Suprapubic skin (tissue), 4 donors: ENCODE measurements at places on chromosomes 3 and 15.

DNA sequence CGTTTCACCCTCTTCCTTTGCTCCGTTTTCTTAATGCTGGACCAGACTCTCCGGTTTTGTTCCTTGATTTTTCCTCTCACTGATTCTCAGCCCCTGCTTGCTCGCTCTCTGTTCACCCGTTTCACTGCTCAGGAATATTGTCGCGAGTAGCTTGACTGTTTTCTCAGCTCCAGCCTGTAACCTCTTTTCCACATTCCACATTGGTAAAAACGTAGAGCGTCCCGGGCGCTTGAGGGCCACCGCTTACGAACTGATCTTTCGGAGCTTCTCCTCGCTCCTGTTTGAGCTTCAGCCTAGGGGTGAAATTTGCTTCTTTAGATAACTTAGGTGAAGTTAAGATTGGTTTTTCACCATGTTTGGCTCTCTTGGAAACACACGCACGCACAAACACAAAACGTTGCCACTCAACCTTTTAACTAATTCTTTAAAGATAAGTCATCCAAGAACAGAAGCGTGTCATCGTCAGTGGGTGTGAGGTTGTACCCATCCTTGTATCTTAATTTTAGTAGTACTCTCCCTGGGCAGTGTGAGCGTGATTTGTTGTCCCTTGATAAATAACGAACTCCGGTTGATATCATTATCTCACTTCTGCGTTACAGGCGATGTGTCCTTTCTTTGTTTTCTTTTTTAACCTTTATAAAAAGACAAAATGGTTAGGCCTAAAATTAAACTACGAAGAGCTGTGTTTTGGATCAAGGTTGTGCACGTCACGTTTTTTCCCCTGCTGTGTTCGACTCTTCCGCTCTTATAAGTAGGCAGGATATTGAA lies 1.0 kb downstream of the PAK2 start:
- no peak for DNase-seq

GRCh38 chr3:127211118-127212060 lies 18.5 kb downstream of the PRR23E start:
- no peak for DNase-seq

- DNase-seq: peak; percentile 81
Measured at GRCh38 chr15:70096215-70097062, 1.3 kb downstream of the TLE3 start.

- DNase-seq: no peak
Measured at GRCh38 chr3:106282943-106283342, 414.1 kb upstream of the CBLB start.

GRCh38 chr15:96183867-96184266 lies 146.6 kb upstream of the NR2F2 start:
- DNase-seq: no peak

DNA sequence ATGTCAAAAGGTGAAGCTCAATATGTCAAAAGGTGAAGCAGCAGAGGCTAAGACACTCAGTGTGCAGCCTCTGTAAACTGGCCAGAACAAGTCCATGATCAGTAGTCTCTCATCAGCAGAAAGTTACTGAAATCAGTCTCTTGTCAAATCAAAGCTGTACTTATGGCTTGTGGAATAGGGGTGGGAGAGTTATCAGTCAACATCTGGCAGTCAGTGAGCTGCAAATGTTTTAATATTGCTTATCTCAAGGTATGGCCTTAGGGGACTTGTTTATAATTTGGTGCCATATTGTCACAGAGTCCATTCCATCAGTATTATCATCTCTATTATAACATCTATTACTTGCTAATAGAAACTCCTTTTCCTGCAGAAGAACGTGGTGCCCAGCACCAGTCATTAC lies 14.9 kb upstream of the WDR49 start:
- no peak for DNase-seq

- no peak for DNase-seq
Measured at GRCh38 chr3:182737825-182738224, 55.5 kb upstream of the ATP11B start.

DNA sequence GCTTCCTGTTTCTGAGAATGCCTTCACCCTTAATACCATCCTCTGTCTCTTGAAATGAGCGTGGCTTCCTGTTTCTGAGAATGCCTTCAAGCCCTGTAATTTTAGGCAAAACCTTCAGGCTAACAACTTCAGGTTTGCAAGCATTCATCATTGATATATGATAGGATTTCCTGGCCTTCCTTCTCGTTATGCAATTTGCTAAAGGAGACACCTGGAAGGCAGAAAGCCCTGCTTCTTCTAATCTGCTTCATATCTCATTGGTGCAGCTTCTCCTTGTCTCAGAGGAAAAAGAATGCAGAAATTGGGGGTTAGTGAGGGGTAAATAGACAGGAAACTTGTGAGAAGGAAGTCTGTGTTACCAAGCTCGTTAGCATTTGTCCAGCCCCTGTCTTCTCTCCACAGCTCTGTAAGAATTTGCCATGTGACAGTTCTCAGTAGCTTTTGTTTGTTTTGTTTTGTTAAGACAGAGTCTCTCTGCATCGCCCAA lies 7.3 kb downstream of the ARL6IP5 start:
- no peak for DNase-seq

DNA sequence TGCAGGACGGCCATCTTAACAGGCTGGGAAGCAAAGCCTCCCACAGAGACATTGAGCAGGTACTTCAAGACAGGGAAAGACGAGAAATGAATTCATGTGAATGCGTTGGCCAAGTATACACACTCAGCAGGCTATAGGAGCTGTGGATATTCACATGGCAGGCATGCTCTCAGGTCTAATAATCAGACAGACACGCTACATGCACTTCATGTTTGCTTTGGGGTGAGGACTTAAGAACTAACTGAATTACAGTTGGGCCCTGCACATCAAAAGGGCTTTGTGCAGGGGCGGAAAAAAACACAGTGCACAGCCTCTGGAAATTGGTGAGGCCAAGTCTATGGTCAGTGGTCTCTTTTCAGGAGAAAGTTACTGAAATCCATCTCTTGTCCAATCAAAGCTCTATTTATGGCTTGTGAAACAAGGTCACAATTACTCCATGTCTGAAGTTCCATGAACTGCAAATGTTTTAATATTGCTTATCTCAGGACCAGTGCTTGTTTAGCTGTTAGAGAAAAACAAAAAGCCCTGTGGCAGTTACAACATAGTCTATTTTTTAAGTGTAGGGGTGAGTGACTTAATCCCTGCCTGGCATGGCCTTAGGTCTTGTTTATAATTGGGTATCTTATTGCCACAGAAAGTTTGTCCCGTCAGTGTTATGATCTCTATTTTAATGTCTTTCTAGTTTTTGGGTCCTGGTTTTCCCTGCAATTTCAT lies 100.6 kb upstream of the GOLGA6L6 start:
- no peak for DNase-seq

GRCh38 chr3:48504051-48504946 lies at the start of gene SHISA5:
Gene SHISA5, minus strand, starts transcription at chr3:48504174. Its CDS starts 80 bp downstream, at chr3:48504094.
- peak; percentile 83 for DNase-seq
